GM19239 (cell line): ENCODE measurements at places on chromosomes 2 and 18.

- no peak for DNase-seq
Measured at GRCh38 chr2:74645344-74645743, 2.8 kb downstream of the M1AP start.

DNA sequence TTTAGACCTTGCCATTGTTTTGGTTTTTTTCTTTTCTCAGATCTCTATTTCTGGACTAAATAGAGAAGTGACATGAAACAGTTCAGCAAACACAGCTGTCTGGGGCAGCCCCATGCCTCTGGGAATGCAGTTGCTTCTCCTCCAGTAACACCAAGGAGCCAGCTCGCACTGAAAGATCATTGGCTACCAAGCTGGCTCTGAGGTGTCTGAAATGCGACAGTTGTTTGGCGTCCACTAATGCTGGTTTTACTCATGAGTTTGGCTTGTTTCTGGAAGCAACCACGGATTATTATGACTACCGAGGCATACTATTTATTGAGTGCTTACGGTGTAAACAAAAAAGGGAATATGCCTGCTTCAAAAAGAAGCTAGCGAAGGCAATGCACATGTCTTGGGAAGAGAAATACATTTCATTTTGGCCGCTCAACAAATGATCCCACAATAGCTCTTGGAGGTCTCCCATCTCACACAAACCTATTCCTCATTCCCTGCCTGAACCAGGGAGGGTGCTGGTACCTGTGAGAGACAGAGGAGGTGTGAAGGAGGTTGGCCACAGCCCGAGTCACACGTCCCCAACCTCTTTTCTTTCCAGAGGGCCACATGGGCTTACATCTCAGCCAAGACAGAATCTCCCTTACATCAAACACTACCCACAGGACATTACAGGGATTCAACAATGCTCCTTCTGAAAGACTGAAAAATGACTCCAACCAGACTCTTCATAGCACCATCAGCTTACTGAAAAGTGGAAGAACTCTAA is 37.5 kb upstream of the NEB start:
- DNase-seq: peak; percentile 52

DNA sequence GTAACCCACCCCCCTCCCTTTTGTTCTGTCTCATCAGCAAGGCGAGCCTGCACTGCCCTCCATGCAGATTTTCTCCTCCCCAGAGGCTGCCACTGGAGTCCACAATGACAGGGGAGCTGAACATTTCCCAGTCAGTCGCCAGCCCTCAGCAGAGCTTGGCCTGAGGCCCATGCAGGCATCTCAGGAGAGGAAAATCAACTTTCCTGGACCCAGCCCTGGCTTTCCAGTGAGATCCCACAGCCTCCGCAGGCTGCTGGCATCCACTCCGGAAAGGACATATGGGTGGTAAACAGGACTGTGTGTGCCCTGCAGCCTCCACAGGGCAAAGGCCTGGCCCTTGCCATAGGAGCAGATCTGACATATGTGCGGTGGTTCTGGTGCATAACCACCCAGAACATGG is 253.8 kb downstream of the TNS1 start:
- no peak for DNase-seq

- no peak for DNase-seq
Measured at GRCh38 chr2:157441072-157441454, 2.8 kb downstream of the CYTIP start.

GRCh38 chr2:218253232-218253625 is 7.6 kb upstream of the GPBAR1 start:
- DNase-seq: no peak

DNA sequence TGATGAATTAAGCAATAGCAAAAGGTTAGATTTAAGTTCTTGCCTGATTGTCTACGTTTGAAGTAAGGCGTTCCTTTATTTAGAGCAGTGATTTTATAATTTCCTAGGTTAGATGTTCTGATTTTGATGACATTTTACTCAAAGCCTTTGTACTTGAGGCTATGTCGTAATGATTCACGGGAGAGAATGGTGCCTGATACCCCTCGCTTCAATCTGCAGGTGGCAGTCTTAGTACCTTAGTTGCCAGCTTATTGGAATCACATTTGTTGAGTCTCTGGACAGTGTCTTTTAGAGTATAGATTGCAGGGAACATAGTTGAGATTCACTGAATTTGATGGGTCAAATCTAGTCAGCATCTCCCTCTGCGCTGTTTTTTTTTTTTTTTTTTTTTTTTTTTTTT is 89.5 kb downstream of the BIRC6 start:
- DNase-seq: no peak

DNA sequence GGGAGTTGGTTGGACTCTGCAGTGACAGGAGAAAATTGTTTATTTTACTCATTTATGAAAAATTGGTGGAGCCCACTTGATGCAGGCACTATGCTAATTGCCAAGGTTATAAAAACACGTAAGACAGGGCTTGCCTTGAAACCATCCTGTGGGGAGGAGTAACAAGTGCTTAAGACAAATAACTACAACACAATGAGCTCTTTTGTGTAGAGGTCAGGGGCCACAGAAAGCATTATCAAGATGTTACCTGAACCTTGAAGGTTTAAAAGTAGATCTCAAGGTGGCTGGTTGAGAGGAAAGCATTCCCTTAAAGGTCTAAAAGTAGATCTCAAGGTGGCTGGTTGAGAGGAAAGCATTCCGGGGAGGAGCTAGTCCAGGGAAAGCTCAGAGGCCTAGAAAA is 381.8 kb upstream of the POU3F3 start:
- no peak for DNase-seq

DNA sequence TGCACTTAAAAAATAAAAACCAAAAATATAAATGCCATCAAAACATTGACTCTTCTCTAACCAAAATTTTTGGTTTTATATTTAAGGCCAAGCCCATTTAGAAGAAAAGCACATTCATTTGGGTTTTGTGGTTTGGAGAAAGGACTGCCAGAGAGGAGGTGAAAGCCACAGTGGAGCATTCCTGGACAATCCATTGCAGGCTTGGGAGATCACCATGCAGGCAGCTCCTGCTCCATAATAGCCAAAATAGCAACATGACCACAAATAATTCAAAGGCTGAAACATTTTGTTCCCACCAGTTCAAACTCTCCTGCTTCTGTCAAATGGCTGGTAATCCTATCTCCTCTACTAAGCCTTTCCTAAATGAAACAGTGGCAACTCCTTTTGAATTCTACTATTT is 73.5 kb downstream of the GALNT3 start:
- DNase-seq: no peak

DNA sequence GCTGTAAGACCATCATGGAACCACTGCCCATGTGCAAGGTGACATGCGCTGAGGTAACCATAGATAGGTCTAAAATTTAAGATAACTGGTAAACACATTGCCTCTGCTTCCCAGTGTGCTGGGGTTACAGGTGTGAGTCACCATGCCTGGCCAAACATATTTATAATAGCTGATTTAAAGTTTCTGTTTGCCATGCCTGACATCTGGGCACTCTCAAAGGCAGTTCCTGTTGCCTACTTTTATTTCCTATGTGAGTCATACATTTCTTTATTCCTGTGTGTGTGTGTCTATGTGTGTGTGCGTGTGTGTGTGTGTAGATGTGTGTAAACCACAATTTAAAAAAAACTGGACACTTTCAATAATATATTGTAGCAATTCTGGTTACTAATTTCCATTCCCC is 415.2 kb upstream of the NETO1 start:
- no peak for DNase-seq

GRCh38 chr2:230244211-230244610 is 18.7 kb downstream of the SP140 start:
- DNase-seq: no peak

DNA sequence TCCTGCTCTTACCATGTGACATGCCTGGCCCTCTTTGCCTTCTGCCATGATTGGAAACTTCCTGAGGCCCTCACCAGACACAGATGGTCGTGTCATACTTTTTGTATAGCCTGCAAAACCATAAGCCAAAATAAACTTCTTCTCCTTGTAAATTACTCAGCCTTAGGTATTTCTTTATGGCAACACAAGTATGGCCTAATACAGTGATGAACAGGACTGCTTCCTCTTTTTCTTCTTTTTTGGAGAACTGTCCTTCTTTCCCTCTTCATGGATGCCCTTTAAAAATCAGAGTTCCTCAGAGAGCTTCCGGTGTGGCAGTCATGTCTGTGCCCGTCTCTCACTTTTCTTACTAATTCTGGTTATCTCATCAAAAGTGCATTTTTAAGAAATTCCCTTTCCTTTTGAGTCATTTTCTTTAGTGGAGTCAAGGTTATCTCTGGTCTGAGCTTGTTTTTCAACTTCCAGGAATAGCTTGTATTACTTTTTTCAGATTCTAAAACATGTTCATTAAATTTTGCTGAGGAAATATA is 9.2 kb upstream of the IL1A start:
- no peak for DNase-seq

- no peak for DNase-seq
Measured at GRCh38 chr2:95012881-95013550, 12.5 kb upstream of the MAL start.

GRCh38 chr2:3302751-3303582 is 74.7 kb downstream of the EIPR1 start:
- DNase-seq: no peak

GRCh38 chr2:9244985-9245544 is 38.5 kb downstream of the ASAP2 start:
- DNase-seq: no peak

GRCh38 chr2:19651466-19651865 is 250.3 kb downstream of the TTC32 start:
- no peak for DNase-seq

- DNase-seq: no peak
Measured at GRCh38 chr2:179311101-179311500, 46.5 kb upstream of the SESTD1 start.

DNA sequence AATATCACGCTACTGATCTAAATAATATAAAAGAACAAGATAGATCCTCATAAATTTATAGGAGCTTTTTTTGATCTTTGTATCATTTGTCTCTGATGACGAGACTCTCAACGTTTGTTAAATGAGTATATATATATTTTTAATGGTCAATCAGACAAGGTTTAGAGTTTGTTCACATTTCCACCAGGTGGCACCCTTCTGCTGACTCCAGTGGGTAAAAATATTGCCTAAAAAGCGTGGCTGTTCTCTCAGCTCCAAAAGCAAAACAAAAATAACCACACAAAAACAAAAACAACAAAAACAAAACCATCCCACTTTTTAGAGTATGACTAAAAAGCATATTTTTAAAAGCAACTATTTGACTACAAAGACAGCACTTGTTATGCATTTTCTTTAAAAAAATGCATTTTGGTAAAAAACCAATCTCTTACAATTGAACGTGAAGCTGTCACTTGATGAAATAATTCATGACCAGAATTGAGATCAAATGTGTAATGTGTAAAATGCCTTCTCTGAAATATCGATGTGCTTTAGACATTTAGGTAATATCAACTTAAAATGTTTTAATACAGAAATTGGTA is 723.2 kb downstream of the DPP10 start:
- DNase-seq: no peak
